ENCODE measurements at places on chromosomes 6 and 20.
A peak's percentile ranks its signal among the peaks of the same experiment; 100 is the strongest.

- peak; percentile 32 for DNase-seq
These were observed 31.8 kb upstream of the ELMO2 start for GRCh38 chr20:46438156-46438750.

DNA sequence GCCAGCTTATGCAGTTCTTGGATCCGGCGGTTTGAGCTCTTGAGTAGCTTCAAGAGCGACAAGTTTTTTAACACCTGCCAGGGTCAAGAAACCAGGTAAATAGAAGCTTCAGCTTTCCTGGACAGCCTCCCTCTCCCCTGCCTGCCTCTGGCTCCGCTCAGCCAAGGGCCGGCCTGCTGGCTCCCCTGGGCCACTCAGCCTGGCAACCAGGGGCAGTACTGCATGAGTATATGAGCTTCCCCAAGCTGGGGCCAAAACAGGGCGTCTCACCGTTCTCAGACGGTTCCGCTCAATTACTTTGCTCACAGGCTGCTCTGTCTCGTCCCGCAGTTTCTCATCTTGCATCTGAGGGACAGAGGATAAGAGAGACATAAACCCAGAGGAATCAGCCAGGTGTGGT, 856 bp downstream of the TP53TG5 start:
- no peak for DNase-seq

DNA sequence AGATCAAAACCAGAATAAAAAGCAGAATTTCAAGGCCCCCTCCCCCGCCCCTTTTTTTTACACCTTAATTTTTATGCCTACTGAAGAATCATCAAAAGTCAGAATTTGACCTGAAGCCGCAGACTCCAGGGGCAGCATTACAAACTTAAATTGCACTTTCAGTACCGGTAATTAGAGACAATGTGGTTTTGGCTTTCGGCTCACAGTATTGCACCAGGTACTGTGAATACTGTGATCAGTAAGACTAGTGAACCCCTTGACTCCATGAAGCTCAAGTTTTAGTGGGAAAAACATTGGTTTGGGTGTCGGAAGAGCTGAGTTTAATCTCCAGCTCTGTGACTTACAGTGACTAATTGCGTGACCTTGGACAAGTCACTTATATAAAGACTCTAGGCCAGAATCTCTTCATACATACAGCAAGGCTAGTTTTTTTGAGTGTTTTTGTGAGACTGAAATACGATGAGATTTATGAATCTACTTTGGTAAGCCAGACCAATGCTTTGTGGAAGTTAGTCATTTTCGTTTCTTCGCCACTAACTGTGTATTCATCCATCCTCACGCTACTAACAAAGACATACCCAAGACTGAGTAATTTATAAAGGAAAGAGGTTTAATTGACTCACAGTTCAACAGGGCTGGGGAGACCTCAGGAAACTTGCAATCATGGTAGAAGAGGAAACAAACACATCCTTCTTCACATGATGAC, 114.7 kb downstream of the SASH1 start:
- no peak for DNase-seq

- DNase-seq = no peak
These were observed 27.1 kb downstream of the GSTA2 start for GRCh38 chr6:52736145-52736544.

DNA sequence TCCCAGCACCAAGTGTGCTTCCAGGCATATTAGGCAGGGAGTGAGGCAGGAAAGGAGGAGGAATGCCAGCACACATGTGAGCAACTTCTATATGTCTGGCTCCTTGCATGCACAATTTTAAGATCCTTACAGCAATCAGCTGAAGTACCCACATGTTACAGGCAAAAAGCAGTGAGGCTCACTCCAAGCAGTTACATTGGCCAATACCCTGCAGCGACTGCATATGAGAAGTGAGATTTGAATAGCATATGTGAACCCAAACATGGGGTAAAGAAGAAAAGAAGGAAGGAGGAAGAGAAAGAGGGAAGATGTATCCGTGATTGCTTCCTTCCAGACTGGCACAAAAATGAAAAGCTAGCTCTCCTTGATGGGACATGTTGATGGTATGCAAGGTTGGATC, 193.6 kb downstream of the PTPRT start:
- no peak for DNase-seq

DNA sequence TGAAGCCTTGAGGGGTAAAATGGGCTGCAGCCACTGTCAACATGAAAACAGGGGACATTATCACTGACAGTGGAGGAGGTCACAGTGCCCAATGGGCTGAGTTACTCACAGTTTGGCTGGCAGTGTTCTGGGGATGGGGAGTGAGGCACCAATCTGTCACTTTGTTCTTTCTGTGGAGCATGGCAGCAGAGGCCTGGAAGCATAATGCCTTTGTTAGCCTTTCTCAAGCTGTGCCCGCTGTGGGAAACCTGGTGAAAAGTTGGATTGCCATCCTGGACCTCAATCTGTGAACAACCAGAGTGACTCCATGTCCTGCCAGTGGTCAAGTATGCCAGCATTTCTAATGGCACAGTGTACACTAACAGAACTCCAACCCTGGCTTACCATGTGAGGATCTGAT, 143.6 kb downstream of the OR2B2 start:
- no peak for DNase-seq

GRCh38 chr6:33144373-33144772, 47.9 kb downstream of the COL11A2 start:
- DNase-seq = no peak
